ENCODE measurements at places on chromosomes 3 and 15.

GRCh38 chr3:187982142-187982541 is 171.8 kb upstream of the LPP start:
- DNase-seq, result no peak

DNA sequence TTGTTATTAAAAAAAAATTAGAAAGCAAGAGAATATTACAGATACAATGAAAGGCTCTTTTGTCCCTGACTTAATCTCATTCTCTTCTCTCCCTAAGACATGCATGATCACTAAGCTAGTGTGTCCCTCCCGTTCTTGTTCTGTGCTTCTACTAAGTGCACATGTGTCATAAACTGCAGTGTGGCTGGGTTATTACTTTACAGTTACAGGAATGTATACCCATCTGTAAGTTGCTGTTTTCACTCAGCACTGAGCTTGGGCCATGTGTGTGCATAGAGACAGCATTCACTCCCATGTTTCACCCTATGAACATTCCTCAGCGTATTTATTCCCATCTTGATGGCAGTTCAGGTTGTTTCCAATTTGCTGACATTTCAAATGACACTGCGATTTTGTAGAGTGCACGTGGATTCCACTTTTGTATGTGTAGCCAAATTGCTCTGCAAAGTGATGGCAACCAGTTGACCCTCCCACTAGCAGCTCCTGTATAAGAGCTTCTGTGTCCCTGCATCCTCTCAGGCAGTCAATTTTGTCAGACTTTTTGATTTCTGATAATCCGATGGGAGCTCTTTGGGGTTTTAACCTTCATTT is 145.8 kb upstream of the UBE2E1 start:
- DNase-seq, result no peak

GRCh38 chr15:43239732-43240491 is 19.1 kb upstream of the EPB42 start:
- peak; percentile 75 for DNase-seq

GRCh38 chr3:27024493-27024892 is 344.7 kb downstream of the NEK10 start:
- DNase-seq, result no peak

DNA sequence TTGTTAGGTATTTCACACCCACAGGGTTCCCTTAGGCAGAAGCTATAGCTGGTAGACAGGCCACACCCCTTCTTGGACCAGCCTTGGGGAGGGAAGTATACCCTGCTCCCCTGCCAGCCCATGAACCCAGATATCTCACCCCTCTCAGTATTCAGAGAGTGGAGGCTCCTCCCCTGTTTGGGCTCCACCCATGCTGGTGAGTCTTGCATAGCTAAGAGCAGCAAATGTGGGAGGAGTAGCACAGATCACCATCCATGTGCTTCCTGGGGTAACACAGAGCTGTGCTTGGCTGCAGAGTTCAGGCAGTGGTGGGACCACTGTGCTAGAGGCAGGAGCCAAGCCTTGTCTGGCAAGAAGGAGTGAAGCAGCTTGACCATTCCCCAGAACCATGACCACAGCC is 427.2 kb downstream of the ZIC1 start:
- DNase-seq, result no peak

DNA sequence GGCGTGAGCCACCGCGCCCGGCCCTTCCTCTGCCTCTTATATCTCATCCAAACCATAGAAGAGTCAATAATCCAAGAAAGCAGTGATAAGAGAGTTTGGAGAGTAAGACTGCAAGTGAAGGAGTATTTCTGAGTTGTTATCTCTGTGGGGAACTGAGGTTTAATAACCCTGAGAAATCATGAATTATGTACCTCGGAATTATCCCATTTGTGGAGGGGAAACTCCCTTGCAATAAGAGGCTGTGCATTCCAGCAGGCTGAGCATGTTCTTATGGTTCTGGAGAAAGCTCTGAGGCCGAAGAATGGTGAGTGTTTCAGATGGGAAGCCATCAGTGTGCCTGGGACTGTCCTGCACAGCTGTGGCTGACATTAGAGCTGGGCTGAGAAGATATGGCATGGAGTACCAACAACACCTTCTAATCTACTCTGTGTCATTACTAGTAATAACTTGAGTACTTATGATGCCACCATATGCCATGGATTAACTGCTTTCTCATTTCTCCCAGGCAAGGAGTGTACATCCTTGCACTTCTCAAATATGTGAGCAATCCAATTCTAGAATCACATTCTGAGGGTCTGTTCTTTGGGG is 31.4 kb upstream of the NOX5 start:
- DNase-seq, result no peak

DNA sequence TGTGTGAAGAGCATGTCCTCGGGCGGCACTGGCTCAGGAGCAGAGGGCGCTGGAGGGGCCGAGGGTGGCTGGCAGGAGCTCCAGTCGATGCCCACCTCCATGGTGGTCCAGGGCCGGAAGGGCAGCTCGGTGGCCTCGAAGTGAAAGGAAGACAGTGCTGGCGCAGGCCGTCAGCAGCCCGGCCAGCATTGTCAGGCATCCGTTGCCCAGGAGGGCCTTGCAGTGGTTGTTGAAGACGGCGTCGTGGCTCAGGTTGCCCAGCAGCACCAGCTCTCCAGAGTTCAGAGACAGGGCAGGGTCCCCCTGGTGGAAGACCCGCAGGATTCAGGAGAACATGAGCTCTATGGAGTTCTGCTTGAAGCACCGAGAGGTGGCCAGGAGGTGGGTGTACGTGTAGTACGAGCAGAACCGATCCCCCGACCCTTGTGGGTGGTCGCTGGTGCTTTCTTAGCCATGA is 16.5 kb upstream of the SIAH2 start:
- DNase-seq, result no peak

GRCh38 chr3:45491344-45491743 is 103.0 kb downstream of the LARS2 start:
- no peak for DNase-seq

DNA sequence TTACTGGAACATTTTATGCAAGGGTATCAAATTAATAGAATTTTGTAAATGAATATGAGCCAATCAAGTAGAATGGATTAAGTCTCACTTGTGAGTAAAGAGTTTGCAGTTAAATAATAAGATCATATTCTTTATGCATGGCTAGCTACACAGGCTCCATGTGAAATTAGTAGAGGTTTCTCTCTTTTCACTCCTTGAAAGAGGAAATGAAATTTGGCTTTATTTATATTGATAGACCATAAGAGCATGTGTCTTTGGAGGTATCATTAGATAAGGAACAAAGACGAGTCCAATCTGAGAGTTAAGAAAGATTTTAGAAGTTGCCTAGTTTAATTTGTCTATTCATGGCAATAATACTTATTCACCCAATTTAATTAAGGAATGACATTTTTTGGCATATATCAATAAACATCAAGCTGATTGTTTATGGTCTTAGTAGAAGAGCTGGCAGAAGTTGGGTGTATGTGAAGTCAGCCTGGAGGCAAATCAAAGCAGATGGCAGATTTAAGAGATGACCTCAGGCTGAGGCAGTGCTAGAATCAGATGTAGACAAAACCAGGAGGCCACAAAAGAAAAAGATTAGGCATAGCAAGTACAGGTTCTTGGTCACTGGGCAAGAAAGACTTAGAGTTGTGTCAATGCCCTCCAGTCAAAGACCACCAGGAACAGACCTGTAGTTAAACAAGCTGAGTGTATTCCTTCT is 406.5 kb upstream of the ARHGEF26 start:
- no peak for DNase-seq
